ENCODE measurements at places on chromosomes 3 and 15. TPM values are rescaled to one million over a fixed set of nuclear protein-coding genes. Genes with fewer than 3 reads are reported as not detected.

DNA sequence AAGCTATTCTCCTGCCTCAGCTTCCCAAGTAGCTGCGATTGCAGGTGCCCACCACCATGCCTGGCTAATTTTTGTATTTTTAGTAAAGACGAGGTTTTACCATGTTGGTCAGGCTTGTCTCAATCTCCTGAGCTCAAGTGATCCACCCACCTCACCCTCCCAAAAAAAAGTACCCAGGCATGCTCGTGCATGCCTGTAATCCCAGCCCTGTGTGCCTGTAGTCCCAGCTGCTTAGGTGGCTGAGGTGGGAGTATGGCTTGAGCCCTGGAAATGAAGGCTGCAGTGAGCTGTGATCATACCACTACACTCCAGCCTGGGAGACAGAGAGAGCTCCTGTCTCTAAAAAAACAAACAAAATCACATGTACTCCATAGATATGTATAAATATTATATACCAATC, 176.5 kb downstream of the SOX2 start:
- DNase-seq: no peak
- peaks cover 3% of the 10 kb centered on the region for H3K4me1 ChIP-seq
- H3K27ac ChIP-seq: no peak overlapping the region
- H3K4me3 ChIP-seq: no peak overlapping the region

- H3K27me3 ChIP-seq: no peaks in the 10 kb centered on the region
- DNase-seq: no peak
- H3K27ac ChIP-seq: no peak overlapping the region
- H3K4me3 ChIP-seq: no peak overlapping the region
- no peaks in the 10 kb centered on the region for H3K36me3 ChIP-seq
- peaks cover under 1% of the 10 kb centered on the region for H3K4me1 ChIP-seq
Measured at GRCh38 chr3:180184816-180185215, 148.1 kb upstream of the PEX5L start.

- no peak overlapping the region for H3K27ac ChIP-seq
- no peak overlapping the region for H3K4me3 ChIP-seq
- peaks cover 6% of the 10 kb centered on the region for H3K4me1 ChIP-seq
Measured at GRCh38 chr3:97817965-97818364, 3.8 kb upstream of the CRYBG3 start.

DNA sequence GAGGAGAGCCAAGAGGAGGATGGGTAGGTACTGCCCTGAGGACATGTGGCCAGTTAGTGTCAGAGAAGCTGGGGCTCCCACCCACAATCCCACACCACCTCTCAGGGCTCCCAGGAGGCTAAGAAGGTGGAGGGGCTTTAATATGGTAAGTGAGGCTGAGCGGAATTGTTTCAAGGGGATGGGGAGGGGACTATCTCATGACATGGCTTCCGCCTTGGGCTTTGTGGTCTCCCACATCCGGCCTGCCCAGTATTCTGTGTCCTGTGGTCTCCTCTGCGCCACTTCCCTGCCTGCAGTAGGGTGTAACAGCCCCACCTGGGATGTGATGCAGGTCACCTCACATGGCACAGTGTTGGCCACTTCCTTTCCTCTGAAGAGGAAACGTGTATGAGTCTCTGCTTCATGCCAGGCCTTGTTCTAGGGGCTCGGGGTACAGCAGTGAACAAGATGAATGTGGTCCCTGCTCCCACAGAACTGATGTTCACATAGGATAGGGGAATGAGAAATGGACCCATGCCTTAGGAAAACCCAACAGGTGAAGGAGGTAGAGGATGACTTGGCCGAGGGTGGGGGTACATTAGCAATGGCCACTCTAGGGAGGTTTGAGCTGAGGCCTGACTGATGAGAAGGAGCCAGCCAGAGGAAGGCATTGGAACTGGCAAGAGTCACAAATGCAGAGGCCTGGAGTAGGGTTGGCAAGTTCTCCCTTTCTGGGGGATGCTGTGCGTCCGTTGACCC, 3.2 kb downstream of the NEIL1 start:
- no peaks in the 10 kb centered on the region for H3K27me3 ChIP-seq
- DNase-seq: no peak
- H3K4me1 ChIP-seq: peaks cover 4% of the 10 kb centered on the region
- H3K4me3 ChIP-seq: peak overlapping the region; percentile 50

GRCh38 chr15:36371509-36371908, 207.9 kb upstream of the CDIN1 start:
- H3K27me3 ChIP-seq: no peaks in the 10 kb centered on the region
- H3K4me1 ChIP-seq: peaks cover 24% of the 10 kb centered on the region
- no peaks in the 10 kb centered on the region for H3K36me3 ChIP-seq
- H3K27ac ChIP-seq: no peak overlapping the region
- no peak for DNase-seq

GRCh38 chr15:67193223-67193990, 61.1 kb downstream of the AAGAB start:
- H3K36me3 ChIP-seq: peaks cover 23% of the 10 kb centered on the region
- H3K4me3 ChIP-seq: no peak overlapping the region
- DNase-seq: no peak

DNA sequence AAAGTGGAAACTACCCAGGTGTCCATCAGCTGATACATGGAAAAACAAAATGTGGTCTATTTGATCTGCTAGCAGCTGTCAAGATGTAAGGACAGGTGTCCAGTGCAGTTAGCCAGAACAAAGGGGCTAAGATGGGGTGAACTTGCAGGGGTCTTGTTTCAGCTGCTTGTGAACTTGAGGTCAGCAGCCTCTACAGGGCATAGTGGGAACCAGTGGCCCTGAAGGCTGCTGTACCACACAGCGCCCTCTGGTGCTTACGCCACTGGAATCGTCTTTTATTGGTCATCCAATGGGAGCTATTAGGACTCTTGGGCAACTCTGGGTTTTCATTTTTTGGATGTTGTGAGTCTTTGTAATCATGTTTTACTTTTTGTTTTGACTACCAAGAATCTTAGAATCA, 62.2 kb upstream of the CTSH start:
- H3K27ac ChIP-seq: no peak overlapping the region
- H3K27me3 ChIP-seq: peaks cover 2% of the 10 kb centered on the region
- DNase-seq: peak; percentile 55
- H3K4me3 ChIP-seq: no peak overlapping the region

- H3K27ac ChIP-seq: no peak overlapping the region
- peaks cover 2% of the 10 kb centered on the region for H3K4me1 ChIP-seq
- DNase-seq: no peak
- H3K36me3 ChIP-seq: peaks cover 1% of the 10 kb centered on the region
Measured at GRCh38 chr3:48798998-48799397, 48.7 kb downstream of the PRKAR2A start.

GRCh38 chr15:28037969-28038590, 61.0 kb downstream of the OCA2 start:
- DNase-seq: no peak
- H3K4me3 ChIP-seq: no peak overlapping the region

- no peaks in the 10 kb centered on the region for H3K36me3 ChIP-seq
- H3K4me3 ChIP-seq: no peak overlapping the region
- H3K4me1 ChIP-seq: peaks cover 19% of the 10 kb centered on the region
- H3K27me3 ChIP-seq: peaks cover 92% of the 10 kb centered on the region
- DNase-seq: no peak
Measured at GRCh38 chr15:70200511-70201424, 103.1 kb upstream of the TLE3 start.

DNA sequence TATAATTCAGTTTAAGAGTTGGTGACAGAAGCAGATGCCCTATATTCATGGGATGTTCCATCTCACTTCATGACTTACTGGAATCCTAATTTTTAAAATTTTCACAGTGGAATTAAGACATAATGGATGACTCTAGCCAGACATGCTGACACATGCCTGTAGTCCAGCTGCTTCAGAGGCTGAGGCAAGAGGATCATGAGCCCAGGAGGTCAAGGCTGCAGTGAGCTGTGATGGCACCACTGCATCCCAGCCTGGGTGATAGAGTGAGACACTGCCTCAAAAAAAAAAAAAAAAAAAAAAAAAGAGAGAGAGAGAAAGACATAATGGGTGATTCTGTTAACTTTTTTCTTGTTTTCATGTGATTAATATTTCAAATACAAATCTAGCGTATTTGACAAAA, 123.6 kb downstream of the KLHL25 start:
- H3K4me3 ChIP-seq: no peak overlapping the region
- H3K36me3 ChIP-seq: peaks cover 19% of the 10 kb centered on the region
- no peaks in the 10 kb centered on the region for H3K27me3 ChIP-seq
- H3K27ac ChIP-seq: no peak overlapping the region
- no peak for DNase-seq

DNA sequence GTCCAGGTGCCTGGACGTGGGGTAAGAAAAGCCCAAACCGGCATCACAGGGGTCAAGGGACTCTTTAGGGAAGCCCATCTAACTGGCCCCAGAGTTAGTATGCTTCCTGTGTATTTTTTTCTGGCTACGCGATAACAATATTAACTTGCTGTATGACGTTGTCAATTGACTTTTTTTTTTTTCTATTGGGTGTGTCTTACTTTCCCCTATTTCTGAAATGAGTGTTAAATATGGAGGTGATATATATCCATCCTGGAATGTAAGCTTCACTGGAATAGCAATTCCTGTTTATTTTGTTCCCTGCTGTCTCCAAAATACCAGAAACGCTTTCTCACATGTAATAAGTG, 598 bp upstream of the GMNC start:
- no peak for DNase-seq
- H3K27me3 ChIP-seq: peaks cover 43% of the 10 kb centered on the region
- no peaks in the 10 kb centered on the region for H3K36me3 ChIP-seq
- no peak overlapping the region for H3K27ac ChIP-seq

DNA sequence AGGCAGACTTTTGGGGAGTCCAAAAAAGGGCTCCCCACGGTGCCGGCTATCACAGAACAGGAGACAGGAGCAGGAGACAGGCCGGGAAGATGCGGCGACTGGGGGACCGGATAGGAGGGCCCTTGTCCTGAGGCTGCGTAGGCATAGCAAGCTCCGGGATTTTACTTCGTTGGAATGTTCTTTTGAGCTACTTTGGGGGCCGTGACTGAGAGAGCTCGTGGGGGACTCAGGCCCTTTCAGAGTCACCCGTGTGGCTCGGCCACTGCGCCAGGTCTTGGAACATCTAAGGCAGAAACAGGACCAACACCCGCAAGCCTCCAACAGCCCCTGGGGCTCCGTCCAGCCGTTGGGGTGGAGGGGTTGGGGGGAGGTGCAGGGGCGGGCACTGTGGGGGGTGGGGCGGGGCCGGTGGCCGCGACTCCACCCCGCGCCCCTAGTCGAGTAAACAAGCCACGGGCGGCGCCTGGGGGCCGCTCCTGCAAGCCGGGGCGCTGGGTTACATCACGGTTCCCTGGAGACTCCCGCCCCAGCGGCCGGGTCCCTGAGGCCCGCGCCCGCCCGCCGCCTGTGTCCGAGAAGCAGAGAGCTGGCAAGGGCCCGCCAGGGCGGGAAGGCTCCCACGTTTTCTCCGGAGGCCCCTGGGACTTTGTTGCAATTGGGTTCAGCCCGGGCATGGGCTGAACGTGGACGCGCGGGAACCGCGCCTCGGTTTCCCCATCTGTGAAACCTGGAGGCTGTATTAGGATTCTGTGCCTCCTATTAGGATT, 23.3 kb upstream of the C15orf39 start:
- peak; percentile 53 for DNase-seq
- H3K4me3 ChIP-seq: peak overlapping the region; percentile 31
- no peaks in the 10 kb centered on the region for H3K27me3 ChIP-seq
- no peaks in the 10 kb centered on the region for H3K36me3 ChIP-seq
- peak overlapping the region; percentile 97 for H3K27ac ChIP-seq
- H3K4me1 ChIP-seq: peaks cover 55% of the 10 kb centered on the region

DNA sequence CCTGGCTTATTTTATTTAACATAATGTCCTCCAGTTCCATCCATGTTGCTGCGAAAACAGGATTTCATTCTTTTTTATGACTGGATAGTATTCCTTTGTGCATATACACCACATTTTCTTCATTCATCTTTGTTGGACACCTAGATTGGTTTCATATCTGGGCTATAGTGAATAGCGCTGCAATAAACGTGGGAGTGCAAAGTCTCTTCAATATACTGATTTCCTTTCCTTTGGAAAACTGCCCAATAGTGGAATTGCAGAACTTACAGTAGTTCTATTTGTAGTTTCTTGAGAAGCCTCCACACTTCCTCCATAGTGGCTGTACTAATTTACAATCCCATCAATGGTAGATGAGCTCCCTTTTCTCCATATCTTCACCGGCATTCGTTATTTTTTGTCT, 72.5 kb upstream of the KLHL25 start:
- H3K27me3 ChIP-seq: peaks cover 3% of the 10 kb centered on the region
- no peak for DNase-seq
- H3K4me1 ChIP-seq: peaks cover 7% of the 10 kb centered on the region
- H3K36me3 ChIP-seq: no peaks in the 10 kb centered on the region

- DNase-seq: no peak
- H3K4me3 ChIP-seq: no peak overlapping the region
- peaks cover 2% of the 10 kb centered on the region for H3K4me1 ChIP-seq
- H3K27me3 ChIP-seq: peaks cover 20% of the 10 kb centered on the region
- H3K27ac ChIP-seq: no peak overlapping the region
Measured at GRCh38 chr3:4889896-4890295, 89.3 kb upstream of the BHLHE40 start.

DNA sequence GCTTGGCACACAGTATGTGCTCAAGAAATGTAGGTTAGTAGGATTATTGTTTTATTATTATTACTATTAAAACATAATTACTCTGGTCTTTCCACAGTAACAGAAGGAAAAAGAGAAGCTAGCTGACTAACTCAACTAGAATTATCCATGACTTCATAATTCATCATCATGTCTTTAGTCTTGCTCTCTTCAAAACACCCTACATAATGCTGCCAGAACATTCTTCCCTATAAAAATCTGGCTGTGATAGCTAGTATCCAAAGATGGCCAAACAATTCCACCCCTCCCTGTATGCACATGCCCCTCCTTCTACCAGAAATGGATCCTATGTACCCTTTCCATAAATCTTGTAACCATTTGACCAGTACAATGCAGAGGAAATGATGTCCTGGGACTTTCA, 48.8 kb upstream of the SRGAP3 start:
- peaks cover 19% of the 10 kb centered on the region for H3K27me3 ChIP-seq
- H3K27ac ChIP-seq: no peak overlapping the region
- DNase-seq: no peak
- no peak overlapping the region for H3K4me3 ChIP-seq

The ASB7 gene
- total RNA-seq: 18.9 TPM

The ATRIP gene
- total RNA-seq: 15.2 TPM

The SLC28A1 gene
- total RNA-seq: not detected

The ACTR8 gene
- total RNA-seq: 55.1 TPM

The ADAMTS7 gene
- total RNA-seq: 127 TPM

The IMPG2 gene
- 0.82 TPM for total RNA-seq

The SV2B gene
- total RNA-seq: 19.9 TPM

The CD80 gene
- total RNA-seq: 0.20 TPM
